ENCODE measurements at places on chromosomes 2 and 18. TPM values are rescaled to one million over a fixed set of nuclear protein-coding genes. Genes with fewer than 3 reads are reported as not detected.

Gene G6PC2
- not detected for total RNA-seq

Gene NT5DC4
- not detected for total RNA-seq

Gene CFAP210
- not detected for total RNA-seq

DNA sequence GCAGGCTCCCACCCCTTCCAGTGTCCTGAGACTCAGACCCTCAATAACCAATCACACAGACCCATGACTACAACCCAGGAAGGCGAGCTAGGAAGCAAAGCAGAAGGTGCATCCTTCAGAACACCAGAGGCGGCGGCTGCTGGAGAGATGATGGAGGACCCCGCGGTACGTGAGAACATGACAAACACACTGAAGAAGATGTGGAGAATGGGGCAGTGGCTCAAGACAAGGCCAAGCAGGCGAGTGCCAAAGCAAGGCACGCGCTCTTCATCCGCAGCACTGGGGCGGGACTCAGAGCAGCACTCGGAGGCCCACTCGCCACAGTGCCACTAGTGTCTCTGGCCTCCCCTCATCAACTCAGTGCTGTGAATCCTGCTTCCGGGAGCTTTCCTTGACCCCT is 13.7 kb downstream of the ERFE start:
- DNase-seq, result no peak

DNA sequence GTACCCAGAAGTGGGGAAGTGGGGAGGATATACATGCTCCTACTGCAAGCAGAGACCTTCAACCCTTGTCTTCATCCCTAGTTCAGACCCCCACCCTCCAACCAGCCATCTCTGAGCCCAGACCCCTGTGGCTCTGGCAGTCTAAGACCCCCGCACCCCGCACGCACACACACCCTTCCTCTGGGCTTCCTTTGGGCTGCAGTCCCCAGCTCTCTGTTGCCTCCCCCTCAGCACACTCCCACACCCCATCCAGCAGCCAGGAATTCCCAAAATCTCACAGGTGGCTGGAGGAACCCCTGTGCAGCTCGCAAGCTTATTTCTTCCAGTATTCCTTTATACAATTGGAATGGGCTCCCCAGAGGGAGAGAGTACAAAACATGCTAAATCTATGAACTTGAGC is 13.9 kb upstream of the GYPC start:
- no peak for DNase-seq

DNA sequence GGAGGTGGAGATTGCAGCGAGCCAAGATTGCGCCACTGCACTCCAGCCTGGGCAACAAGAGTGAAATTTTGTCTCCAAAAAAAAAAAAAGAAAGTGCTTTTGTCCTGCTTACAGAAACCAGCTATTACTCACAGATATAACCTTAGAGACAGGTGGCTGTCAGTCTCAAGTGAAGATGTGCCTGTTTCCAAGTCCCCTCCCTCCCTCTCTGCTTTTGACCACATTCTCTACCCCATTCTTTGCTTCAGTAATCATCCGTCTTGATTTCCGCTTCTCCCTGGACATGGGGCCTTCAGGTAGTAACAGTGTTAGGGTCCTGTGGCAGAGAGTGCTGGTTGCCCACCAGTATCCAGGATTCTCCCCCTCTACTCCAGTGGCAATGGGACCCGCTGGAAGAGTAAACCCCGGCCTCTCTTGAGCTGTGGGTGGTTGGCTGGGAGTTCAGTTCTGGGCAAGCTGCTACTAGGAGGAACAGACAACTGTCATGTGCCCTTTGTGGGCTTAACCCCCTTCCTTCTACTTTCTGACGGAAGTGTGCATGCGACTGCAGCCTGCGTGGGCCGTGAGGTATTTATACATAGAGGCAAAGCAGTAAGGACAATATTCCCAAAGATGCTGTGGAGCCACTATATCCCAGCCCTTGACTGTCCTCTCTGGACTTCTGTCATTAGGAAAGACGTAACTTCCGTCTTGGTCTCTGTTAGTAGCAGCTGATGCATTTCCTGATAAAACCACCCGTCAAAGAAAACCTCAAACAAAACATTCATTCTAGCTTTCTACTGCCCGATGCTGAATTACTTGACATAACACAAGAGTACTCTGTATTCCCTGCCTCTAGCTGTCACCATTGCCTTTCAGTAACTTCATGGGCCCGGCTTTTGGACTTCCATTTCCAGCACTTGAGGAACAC is 17.8 kb downstream of the PDCL3 start:
- DNase-seq, result peak; percentile 85

GRCh38 chr2:2575181-2575577 is 244.1 kb upstream of the MYT1L start:
- DNase-seq, result peak; percentile 53

- DNase-seq, result no peak
Measured at GRCh38 chr2:239696559-239697207, 295.9 kb upstream of the HDAC4 start.

- no peak for DNase-seq
Measured at GRCh38 chr2:152075461-152076050, 23.3 kb downstream of the CACNB4 start.

DNA sequence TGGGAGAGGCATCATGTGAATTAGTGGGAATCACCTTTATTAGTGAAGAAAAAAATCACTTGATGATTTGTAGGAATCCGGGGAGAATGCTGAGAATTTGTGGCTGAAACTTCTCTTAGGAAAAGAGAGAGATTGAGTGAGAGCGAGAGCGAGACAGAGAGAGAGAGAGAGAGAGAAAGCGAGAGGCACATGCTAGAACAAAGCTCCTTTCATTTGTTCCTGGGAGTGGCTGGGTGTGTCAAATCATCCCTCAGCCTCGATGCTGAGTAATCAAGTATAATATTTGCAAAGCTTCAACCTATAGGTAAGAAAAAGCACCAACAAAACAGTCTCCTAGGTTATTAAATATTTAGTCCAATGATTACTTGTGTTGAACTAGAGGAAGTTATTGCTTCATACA is 4.4 kb upstream of the SERPINB5 start:
- no peak for DNase-seq

- DNase-seq, result no peak
Measured at GRCh38 chr2:72682061-72682460, 143.8 kb downstream of the EXOC6B start.

DNA sequence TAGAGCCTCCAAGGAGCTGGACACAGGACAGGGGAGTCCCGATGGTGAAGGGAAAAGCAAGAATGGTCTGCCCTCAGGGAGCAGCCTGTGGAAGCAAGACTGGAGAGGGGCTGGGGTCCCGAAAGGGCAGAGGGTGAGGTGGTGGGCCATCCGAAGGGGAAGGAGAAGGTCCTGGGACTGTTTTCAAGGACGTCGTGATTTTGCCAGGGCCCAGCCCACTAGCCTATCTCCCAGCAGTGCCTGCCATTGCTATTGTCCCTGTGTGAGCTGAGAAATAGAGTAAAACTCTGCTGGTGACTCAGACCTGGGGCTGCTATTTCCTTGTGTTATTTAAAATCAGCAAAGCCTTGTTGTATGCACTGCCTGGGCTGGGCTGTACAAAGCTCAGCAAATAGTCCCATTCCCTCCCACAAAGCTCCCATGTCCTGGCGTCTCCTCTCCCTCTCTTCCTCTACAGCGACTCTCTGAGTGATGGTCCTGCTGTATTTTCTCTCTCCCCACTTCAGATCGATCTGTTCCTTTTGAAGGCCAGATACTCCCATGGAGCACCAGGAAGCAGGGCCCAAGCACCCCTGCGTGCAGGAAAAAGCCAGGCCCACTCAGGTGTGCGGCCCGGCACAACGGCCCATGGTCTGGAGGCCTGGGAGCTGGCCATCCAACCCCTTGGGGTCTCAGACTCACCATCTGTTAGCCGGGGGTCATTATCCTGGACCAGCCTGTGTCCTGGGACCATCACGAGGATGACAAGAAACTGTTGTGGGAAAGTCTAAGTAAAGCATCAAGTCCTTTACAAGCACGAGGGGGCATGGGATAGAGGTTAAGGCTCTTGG is 65.0 kb upstream of the OTOF start:
- DNase-seq, result no peak

Measured in lower leg skin (tissue), 4 donors.